Colonic mucosa (tissue), 4 donors: ENCODE measurements at places on chromosomes 7 and 10. TPM values are rescaled to one million over a fixed set of nuclear protein-coding genes. Genes with fewer than 3 reads are reported as not detected.

GRCh38 chr10:22285130-22285529 lies 31.1 kb upstream of the COMMD3 start:
- no peaks in the 10 kb centered on the region for H3K4me1 ChIP-seq
- no peak for DNase-seq
- H3K4me3 ChIP-seq = no peak overlapping the region

GRCh38 chr10:117936976-117937375 lies 109.8 kb downstream of the RAB11FIP2 start:
- no peaks in the 10 kb centered on the region for H3K36me3 ChIP-seq
- no peak overlapping the region for H3K4me3 ChIP-seq
- H3K27ac ChIP-seq = no peak overlapping the region
- no peaks in the 10 kb centered on the region for H3K27me3 ChIP-seq

The SPDYE2B gene
- total RNA-seq = not detected

The CLRN3 gene
- total RNA-seq = 110 TPM

The PALS2 gene
- total RNA-seq = 6.7 TPM

The GSDME gene
- total RNA-seq = 0.62 TPM
